ENCODE measurements at places on chromosomes 13 and 19. TPM values are rescaled to one million over a fixed set of nuclear protein-coding genes. Genes with fewer than 3 reads are reported as not detected.

Gene ZNF835
- polyA plus RNA-seq = 4.3 TPM

Gene NLRP4
- not detected for polyA plus RNA-seq

DNA sequence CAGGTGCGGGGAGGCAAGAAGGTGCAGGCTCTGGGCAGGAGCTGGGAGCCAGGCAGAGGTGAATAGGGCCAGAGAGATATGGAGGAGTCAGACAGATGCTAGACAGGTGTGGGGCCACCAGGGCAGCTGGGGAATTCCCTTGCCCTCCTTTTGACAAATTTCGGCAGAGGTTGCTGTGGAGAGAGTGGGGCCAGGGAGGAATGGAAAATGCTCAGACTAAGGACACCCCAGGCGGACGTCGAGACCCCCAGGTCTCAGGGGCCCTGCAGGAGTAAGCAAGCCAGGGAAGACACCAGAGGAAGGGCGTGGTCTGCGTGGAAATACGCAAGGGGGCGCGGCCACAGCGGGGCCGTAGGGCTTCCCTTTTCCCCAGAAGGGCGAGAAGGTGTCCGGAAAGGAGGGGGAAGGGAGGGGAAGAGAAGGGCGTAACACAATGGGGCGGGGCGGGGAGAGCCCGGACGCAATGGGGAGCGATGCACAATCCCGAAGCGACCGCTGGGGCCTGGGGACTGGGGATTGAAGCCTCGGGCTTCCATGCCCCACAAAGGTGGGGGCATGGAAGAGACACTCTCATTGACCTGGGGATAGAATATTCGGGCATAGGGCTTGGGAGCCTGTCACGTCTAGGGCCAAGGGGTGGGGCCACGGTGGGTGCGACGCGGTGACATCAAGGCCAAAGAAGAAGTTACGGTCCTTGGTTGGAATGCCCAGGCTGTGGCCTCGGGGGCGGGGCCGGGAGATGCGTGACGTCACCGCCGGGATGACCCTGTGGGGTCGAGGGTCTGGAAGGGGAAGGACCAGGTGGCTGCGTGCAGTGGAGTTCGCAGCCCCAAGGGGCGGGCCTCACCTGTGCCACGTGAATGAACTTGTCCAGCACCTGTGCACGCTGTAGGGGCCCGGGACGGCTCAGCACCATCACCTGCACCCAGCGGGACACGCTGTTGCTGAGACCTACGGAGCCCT, 8.2 kb downstream of the RASGRP4 start:
- DNase-seq = no peak

DNA sequence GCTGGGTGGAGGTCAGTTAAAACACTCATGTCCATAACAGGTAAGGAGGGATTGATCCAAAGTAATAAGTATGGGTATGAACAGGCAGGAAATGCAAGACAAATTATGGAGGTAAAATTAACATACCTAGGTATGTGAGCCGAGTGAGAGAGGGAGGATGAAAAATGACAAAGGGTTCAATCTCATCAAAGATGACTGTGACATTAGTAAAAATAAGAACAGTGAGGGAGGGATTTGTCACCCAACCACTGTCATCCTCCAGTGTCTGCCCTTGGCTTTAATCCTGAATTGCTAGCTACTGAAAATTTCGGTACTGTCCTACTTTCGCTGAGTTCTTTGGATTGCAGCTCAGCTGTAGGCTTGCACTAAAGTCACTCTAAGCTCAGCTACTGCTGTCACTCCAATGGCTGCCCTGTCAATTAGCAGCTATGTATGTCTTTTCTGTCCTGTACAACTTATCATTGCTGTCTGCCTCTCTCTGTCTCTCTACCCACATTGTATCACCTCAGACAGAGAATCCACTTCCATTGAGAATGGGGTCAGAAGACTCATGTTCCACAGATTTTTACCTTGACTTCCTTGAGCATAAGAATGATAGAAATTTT, 62.5 kb downstream of the LRRC63 start:
- no peak for DNase-seq

Gene SMIM44
- polyA plus RNA-seq = 0.53 TPM

DNA sequence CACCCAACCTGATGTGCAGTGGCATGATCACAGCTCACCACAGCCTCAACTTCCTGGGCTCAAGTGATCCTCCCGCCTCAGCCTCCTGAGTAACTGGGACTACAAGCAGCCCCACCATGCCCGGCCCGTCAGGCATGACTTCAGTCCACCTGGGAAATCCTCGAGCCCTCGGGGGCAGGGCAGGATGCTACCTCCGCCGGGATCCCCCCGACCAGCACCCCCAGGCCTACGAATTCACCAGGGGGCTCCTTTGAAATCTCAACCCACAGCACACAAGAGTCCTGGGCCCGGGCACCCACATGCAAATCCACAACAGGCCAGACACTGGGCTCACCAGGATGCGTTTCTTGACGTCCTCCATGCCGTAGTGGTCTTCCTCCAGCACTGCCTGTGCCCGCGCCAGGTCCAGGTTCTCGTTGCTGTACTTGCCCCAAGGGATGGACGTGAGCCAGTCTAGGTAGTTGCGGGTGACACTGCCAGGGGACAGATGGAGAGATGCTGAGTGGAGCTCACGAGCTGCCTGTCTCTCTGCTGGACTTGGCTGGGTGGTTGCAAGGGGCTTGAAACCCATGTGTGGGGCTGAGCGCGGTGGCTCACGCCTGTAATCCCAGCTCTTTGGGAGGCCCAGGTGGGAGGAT, 10.5 kb downstream of the RPL36 start:
- no peak for DNase-seq

- DNase-seq = peak; percentile 69
These were observed at the start of gene NTF4 for GRCh38 chr19:49064768-49065611. Gene NTF4 (minus strand): TSS chr19:49064818. CDS start chr19:49061997, 2,821 bp downstream.

DNA sequence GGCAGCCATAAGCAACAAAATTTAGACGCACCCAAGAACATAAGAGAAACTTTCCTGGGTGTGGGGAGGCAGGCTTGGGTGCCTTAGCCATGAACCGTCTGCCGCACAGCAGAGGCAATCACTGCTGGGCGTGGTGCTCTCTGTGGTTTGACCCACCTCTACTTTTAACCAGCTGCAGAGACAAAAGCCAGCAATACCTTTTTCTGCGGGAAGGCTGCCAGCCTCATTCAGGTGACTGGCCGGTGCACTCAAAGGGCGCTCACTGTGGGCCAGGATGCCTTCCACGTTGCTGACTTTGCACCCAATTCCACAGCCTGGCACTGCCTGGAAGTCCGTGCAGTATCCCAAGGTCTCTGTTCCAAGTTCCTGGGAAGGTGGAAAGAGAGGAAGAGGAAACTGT, 69.1 kb downstream of the ATP7B start:
- no peak for DNase-seq

DNA sequence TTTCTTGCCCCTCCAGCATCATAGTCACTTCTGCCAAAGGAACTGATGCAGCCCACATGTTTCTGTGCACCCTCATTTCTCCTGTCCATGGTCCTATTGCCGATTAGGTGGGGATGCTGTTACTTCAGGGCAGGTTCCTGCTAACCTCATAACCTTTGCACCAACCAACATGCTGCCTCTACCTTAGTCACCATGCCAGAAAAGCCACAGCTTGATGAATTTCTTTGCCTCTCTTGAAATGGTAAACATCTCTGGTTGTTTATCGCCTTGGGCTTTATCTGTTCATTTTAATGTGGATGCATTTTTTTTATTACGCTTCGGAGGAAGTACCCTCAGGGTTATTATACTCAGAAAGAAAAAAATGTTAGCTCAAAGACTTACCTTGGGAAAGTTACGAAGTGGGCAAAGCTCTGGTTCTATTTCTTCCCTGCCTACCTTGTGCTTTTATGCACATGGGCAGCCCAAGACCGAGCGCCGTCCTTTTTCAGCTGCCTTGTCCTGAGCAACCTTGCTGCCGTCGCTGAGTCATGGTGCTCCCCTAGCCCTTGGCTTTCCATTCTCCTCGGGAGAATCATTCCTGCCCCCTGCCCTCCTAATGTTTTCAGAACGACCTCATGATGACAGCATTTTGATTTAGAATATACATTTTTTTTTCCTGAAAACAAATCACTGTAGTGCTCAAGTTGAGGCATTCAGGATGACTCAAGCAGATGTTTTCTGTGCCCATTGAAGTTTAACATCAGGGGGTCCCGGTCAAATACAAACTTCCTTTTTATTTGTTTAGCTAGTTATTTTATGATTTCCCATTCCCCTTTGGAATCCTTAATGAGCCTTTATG, 280.0 kb downstream of the SHISA2 start:
- DNase-seq = no peak

DNA sequence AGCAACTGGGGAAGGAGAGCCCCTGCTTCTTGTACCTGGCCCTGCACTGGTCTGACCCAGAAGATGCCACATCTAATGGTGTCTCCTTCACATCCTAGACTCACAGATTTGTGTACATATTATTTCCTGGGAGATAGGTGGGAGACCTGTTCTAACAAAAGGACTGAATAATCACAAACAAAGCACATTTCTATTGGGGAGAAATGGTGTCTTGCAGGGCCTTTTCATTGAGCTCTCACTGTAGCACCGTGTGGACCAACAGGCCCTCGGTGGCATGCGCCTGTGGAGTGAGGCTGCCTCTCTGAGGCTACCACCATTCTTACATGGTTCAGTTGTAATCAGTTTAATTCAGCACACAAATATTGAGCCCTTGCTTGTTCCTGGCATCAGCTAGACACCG, 989 bp upstream of the SACS start:
- no peak for DNase-seq

- no peak for DNase-seq
These were observed 11.3 kb downstream of the GPR12 start for GRCh38 chr13:26749285-26749684.

DNA sequence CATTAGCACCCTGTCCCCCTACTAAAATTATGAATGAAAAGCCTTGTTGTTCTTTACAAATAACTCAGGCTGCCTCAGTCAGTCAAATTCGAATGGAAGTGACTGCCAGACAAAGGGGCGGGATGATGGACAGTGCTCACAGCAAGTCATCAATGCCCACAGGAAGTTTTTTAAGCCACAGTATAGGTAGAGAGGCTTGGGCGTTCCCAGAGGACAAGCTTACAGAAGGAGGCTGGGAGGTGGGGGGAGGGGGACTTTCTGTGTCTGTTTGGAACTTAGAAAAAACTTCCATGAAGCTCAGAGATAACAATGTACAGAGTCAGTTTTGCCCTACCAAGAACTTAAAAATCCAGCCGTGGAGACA, 18.5 kb upstream of the SPRY2 start:
- DNase-seq = no peak

GRCh38 chr19:51740356-51740755, 11.3 kb downstream of the FPR1 start:
- DNase-seq = no peak

DNA sequence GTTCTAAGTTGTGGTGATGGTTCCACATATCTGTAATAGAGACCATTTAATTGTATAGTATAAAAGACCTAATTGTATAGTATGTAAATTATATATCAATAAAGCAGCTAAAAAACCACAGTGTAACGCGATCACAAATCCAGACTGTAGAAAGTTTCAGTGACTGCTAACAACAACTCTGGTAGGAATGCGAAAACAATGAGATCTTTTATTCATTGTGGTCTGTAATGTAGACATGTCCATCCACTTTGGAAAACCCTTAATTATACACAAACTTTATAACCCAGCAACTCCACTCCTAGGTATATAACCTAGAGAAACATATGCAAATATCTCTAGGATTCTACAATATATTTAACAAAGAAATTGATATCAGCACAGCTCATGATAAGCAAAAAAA, 549.5 kb downstream of the SLITRK1 start:
- no peak for DNase-seq

DNA sequence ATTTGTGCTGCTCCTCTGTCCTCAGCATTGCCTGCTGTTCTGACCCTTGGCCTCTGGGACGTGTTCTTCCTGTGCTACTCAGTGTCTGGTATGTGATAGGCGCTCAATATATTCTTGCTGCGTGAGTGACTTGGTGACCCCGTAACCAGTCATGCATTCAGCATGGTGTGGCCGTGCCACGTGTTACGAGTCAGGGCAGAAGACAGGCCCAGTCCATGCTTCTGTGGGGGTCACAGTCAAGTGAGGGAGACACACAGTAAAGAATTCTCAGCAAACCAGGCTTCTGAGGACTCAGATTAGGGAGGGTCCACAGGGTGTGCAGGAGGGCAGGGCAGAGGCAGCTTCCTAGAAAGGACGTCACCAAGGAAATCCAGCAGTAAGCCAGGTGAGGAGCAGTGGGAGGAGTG, 7.9 kb downstream of the PPP1R37 start:
- DNase-seq = no peak

Gene PSG6
- polyA plus RNA-seq = not detected

- DNase-seq = no peak
These were observed 142.1 kb upstream of the VSTM2B start for GRCh38 chr19:29383696-29384095.

DNA sequence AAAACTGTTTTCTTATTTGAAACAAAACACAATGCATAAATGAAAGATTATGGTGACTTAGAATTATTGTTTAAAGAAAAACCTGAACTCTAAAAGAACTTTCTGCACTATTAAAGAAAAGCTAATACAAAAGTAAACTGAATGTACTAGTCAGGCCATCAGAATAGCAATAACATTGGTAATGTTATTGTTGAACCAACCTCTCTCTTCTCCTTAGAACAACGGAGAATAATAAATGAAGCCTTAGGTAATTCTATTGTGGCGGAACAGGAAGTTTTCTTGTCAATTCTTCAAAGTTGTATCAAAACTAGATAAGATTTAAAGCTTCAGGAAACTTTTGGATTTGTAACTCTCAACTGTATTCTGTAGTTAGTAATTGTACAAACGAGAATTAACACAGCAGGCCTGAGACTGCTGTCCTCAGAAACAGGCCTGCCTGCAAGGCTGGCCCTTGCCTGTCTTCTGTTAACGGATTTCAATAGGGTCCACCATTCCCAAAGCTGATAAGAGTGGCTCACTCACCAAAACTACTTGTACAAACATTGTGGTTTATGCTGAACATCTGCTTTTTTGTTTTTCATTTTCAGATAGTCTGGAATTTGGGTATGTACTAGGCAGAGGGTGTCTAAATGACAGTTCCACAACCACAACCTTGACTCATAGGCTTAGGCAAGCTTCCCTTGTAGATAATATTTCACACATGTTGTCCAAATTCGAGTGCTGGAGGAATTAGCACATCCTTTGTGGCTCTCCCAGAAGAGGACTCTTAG, 825.8 kb downstream of the GPC5 start:
- DNase-seq = no peak

- DNase-seq = no peak
These were observed 90.3 kb upstream of the UBL3 start for GRCh38 chr13:29940715-29941114.

DNA sequence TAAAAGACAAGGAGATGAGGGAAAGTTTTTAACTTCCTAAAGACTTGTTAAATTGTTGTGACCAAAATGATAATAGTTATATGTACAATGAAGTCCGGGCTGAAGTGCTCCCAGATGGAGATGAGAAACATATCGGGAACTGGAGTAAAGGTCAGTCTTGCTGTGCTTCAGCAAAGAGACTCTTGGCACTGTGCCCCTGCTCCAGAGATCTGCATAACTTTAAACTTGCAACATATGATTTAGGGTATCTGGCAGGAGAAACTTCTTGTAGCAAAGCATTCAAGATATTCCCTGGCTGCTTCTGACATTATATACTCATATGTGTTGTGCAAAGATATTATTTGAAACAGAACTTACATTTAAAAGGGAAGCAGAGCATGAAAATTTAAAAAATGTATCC, 786.6 kb upstream of the SLITRK6 start:
- peak; percentile 76 for DNase-seq

Gene CABP5
- polyA plus RNA-seq = not detected

Gene SIGLEC8
- not detected for polyA plus RNA-seq

Measured in renal pelvis (tissue), 12 donors.